Prostate gland (tissue), 2 donors: ENCODE measurements at places on chromosomes 6 and 20. TPM values are rescaled to one million over a fixed set of nuclear protein-coding genes. Genes with fewer than 3 reads are reported as not detected.
A peak's percentile ranks its signal among the peaks of the same experiment; 100 is the strongest.

- no peak for DNase-seq
Observed at GRCh38 chr6:137702791-137703424, 164.2 kb upstream of the TNFAIP3 start.

DNA sequence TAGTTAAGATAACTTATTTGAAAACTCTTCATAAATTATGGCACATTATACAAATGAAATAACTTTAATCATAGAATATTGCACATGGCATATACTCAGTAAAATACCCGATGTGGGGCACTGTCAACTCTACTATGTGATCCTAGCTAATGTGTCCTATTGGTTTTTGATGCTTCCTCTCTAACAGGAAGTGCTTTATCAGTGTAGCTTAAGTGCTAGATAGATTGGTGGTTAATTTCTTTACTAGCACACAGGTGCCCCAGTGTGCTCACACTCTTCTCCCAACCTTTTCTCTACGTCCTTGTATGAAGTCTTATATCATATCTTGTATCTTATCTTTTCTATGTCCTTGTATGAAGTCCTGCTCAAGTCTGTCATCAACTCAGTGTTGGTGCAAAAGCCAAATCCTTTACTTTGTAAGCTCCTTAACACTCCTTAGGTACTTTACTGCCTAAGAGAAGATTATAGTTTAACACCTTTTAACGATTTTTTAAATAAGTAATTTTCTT lies 358.9 kb downstream of the CENPW start:
- no peak for DNase-seq

DNA sequence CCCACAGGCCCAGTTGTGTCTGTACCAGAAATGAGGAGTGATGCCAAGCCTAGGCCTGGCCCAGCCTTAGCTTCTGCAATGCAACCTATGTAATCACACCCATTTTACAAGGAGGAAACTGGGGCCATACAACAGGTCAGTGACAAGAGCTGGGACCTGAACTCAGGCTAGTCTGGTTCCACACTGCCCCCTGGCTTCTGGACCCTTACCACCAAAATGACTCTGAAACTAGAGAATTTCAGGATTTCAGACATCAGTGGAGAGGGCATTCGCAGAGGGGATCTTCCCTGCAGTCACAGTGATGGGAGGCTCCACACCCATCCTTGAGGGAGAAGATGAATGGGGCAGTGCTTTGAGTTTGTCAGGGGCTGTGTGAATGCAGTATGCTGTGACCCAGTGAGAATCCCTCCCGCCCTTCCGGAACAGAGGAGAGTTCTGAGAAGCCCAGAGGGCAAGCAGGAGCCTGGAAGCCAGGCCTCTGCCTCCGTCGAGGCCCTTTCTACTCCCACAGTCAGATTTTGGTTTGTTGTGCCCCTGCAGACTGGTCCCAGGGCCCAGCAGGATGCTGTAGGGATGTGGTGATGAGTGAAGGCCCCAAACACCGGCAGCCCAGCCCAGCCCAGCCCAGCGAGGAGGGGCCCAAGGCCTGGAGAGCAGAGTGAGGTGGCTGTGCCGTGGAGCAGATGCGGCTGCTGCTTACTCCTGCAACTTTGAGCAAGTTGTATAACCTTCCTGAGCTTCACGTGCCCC lies 48.1 kb upstream of the MYL9 start:
- no peak for DNase-seq

Gene MBOAT1
- 14.1 TPM for total RNA-seq

DNA sequence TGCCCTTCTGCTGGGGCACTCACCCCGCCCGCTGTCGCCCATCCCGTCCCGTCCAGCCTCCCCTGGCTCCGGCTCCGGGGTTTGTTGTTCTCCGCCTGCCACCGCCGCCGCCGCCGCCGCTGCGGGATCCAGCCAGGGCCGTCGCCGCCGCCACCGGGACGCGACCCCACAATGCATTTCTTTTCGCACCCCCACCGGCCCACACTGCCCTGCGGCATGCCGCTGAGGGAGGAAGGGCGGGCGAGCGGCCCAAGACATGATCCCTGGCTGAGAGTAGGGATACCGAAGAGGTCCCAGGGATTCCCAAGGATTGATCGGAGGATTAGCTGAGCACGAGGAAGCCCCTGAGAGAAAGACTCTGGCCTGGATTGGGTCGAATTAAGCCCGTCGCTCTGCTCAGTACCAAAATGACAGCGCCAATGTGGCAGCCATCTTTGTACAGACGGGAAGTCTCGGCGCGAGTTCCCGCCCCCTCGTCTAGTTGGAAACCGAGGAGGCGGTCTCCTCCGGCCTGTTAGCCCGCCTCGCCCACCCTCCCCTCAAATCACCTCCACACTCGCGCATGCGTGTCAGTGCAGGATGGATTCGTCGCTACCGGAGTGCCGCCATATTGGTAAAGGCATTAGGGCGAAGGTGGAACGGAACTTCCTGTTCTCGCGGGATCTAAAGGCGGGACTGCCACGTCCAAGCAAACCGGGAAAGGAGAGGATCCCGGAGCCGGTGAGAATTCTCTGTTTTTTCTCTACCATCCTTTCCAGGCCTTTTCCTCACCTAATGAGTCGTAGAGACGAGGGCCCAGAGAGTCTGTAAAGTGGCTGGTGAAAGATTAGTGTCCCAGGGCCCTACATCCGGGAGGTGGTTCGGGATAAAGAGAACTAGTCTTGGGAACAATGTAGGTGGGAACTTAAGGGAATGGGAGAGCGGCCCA lies at the start of the genes RXRB and SLC39A7:
Gene RXRB (minus strand): TSS at position 447 of the 928 bp plus-strand sequence. CDS start 189 bp downstream, at position 258.
Gene SLC39A7 (plus strand): TSS at position 649 of the 928 bp plus-strand sequence. CDS start 379 bp downstream, outside the sequence.
- peak; percentile 99 for DNase-seq

Gene ZNF334
- total RNA-seq, result 7.8 TPM

- no peak for DNase-seq
Observed at GRCh38 chr6:30029588-30029987, 31.5 kb upstream of the POLR1H start.

DNA sequence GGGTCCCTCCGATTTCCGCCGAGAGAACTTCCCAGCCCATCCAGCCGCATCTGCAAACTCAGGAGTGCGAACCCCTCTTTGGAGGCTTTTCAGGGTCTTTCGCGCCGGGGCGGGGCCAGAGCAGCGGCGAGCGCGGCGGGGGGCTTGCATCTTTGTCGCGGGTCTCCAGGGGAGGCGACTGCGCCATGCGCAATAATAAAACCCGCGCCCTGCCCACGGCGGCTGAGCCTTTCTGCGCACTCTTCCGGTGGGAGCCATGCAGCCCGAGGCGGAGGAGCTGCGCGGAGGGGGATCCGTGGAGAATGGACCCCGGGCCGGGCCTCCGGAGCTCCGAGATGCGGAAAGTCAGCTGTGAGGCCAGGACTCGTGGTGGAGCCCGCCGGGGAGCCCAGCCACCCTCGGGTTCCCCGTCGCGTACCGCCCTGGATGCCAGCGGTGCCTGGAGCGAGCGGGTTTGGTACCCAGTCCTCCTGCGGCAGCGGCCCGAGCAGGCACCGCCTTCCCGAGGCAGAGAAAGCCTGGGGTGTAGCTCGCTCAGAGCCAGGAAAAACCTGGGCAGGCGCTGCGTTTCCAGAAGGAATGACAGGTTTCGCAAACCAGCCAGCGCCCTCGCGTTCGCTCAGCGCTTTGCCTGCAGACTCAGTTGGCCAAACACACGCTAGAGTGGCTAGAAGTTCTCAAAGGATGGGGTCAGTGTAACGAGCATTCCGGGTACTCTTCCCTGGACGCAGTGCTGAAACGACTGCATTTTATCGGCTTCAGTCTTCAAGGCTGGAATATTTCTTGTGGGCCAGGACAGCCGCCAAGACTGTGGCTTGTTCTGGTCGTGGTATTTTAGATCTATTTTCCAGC lies 1.2 kb downstream of the AKAP12 start:
- DNase-seq, result peak; percentile 32

GRCh38 chr6:108463784-108464183 lies 96.9 kb upstream of the FOXO3 start:
- DNase-seq, result no peak

DNA sequence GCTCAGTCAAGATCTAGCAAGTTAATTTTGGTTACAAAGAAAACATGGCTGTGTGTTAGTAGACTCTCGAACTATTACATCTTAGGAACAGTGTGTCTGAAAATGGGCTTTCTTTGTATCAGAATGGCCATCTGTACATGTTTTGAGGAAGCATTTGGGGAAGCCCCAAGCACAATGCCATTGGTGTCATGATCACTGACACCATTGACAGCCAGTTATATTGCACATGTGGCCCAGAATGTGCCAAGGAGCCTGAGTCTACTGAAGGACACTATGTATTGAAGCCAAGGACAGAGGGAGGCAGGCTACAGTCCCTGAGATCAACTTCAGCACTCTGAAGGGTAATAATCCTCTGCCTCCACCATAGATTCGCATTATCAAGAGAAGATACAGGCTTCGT lies 12.6 kb upstream of the FAM50B start:
- no peak for DNase-seq

- no peak for DNase-seq
Observed at GRCh38 chr6:36533321-36533720, 14.0 kb downstream of the STK38 start.

DNA sequence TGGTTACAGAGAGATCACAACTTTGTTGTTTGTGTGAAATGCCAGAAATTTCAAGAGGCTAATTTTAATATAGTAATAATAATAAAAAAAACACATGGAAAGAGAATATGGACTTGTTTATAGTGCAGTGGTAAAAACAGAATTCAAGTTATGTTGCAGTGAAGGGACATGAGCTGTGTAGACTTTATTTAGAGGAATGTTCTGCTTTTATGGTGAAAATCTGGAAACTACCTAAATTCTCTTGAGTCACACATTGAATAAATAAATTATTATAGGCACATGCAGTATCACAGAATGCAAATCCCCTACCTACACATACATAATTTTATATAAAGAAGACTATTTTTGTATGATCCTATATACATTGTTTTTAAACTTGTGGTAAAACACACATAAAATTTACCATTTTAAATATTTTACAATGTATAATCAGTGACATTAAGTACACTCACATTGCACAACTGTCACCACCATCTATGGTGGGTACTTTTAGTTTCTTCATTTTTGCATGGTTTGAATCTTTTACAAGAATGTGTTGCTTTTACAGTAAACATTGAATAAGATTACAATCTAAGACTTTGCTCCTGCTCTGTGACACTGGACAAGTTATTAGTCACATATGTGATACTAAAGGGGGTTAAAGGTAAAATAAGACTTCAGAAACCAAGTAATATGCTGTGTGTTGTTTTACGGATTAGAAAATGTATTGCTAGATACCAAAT lies 107.4 kb downstream of the B3GAT2 start:
- DNase-seq, result no peak

DNA sequence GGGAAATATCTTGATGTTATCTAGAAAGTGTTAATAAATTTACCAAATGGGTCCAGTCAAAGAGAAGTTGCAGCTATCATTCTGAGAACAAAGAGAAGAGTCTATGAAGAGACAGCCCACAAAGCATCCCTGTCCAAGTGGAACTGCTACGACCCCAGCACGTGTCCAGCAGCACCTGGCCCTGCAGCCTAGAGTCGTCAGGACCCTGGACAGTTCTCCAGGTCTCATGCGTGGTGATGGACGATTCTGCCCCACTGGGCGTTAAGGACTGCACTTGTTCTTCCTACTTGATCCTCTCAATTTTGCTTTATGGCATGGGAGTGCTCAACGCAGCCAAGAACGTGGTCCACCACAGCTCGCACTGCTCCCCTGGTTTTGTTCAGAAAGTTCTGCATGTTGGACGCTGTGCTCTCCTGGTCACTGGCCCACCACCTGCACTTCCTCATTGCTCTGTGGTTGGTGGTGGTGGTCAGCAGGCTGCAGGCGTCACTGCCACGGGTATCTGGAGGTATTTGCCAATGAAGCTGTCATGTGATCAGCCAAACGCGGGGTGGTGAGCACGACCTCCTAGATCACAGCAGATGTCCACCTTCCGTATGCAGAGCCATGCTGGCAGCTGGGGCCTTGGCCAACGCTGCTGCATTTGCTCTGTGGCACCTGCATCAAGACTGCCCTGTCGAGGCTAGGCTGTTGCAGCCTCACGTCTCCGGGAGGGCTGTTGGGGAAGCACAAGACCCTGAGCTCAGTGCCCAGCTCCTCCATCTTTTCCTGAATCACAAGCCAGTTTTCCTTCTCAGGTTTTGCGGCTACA lies 356.4 kb downstream of the CDH4 start:
- no peak for DNase-seq

GRCh38 chr20:9051508-9051907 lies 17.4 kb upstream of the PLCB4 start:
- DNase-seq, result no peak

Gene APCDD1L
- 0.23 TPM for total RNA-seq

Gene LRRC1
- 25.6 TPM for total RNA-seq

DNA sequence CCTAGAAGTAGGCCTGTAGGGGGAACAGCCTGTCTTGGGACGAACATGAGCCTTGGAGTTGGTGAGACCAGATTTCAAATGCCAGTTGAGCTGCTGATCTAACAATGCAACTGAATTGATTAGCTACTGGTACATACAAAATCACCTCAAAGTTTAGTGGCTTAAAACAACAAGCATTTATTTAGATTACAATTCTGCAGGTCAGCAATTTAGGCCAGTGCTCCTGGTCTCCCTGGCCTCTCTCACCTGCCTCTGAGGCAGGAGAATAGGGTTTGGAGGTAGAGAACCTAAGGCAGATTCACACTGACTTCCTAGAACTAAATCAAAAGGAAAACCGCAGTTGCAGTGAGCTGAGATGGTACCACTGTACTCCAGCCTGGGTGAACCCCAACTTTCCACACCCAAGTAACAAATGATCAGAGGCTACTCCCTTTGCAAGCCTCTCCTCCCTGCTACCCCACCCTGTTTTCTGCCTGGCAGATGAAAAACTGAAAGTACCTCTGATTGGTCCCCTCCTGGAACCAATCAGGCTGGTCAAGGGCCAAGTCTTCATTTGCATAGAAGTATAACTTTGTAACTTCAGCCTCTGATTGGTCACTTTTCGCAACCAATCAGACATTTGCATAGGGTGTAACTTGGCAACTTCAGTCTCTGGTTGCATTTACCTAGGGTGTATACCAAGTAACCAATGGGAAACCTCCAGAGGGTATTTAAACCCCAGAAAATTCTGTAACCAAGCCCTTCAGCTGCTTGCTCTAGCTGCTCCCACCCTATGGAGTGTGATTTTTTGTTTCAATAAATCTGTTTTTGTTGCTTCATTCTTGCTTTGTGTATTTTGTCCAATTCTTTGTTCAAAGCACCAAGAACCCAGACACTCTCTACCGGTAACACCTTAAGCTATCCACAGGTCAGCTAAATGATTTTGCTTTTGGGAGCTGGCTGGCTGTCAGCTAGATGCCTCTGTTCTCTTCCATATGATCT lies 8.1 kb upstream of the UBR2 start:
- no peak for DNase-seq

Gene NRM
- 7.3 TPM for total RNA-seq

DNA sequence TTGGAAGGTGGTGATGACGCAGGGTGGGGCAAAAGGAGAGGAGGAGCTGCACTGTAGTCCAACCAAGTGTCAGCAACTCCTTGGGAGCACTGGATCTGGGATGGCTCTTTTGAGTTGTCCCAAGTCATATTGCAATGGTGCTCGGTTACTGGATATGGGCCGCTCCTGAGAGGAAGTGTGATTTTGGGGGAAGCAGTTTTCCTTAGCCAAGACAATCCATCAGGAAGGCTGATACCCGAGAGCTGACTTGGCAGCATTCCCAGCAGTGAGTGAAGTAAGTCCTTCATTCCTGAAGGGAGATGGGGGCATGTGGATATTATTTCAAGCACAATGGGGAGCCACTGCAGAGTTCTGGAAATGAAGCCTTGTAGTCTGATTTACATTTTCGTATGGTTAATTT lies 354.1 kb downstream of the RFPL4B start:
- no peak for DNase-seq

GRCh38 chr20:49706630-49707091 lies 7.0 kb downstream of the B4GALT5 start:
- no peak for DNase-seq
